ENCODE measurements at places on chromosomes 12 and 14.

DNA sequence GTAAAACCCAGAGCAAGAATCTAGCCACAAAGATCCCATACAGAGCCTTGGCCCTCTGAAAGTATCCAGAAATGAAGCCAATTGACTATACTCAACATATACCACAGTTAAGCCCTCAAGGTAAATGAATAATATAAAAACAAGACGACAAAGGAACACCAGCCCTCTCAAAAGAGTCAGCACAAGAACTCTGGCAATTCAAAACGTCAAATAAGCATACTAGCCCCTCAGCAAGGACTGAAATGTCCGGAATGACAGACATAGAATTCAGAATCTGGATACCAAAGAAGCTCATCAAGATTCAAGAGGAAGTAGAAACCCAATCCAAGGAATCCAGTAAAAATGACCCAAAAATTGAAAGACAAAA is 49.9 kb downstream of the GTF2A1 start:
- DNase-seq = no peak

- no peak for DNase-seq
Observed at GRCh38 chr12:93767524-93767863, 90.3 kb downstream of the CRADD start.

DNA sequence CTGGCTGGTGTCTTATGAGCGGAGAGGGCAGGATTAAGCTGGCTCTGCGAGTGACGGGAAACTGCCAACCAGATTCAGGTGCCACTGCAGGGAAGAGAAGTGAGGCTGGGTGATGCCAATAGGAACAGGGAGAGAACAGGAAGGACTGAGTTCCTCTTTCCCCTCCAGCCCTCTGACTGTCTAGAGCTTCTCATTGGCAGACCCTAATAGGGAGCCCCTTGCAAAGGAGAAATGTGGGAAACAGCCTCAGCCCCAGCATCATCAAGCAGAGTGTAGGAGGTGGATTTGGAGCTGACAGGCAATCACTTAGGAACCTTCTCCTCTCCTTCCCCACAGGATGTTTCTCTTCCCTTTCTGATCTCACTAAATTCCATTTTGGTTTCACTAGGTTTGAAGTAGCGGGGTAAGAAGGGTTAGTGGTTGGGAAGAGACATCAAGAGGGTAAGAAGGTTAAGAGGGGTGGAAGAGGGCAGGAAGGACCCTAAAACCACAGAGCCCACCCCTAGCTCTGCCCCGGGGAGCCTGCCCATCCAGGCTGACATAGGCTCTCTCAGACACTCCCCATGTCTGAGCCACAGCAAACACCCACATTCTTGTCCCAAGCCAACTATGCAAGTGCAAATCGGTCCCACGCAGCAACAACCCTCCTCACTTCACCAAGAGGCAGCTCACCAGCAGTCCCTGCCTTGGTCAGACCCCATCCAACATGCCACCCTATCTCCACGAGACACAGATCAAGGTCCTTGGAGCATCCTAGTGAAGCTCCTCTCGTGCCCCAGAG is 111.1 kb downstream of the STAB2 start:
- DNase-seq = no peak

GRCh38 chr12:6538420-6539313 is 4.3 kb downstream of the GAPDH start:
- no peak for DNase-seq

DNA sequence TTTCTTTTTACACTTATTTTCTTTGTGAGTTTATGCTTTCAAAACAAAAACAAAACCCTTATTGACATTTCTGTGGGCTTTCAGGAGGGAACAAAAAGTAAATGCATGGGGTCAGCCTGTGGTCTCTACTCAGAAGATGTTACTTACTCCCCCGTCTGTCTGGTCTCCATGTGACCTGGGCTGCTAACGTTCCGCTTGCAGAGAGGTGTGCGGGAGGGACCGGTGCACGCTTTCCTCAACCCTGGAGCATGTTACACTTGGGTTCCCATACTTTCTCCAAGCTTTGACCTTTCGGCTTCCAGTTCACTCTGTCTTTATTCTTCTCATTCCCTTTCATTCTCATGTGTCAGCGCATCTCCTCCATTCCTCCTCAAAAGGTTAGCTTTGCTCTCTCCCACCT is 36.5 kb downstream of the ZC3H14 start:
- DNase-seq = no peak

- DNase-seq = no peak
Observed at GRCh38 chr12:12216349-12217017, 50.4 kb downstream of the LRP6 start.

- peak; percentile 66 for DNase-seq
Observed at GRCh38 chr14:68977718-68978171, 1.4 kb downstream of the ACTN1 start.

DNA sequence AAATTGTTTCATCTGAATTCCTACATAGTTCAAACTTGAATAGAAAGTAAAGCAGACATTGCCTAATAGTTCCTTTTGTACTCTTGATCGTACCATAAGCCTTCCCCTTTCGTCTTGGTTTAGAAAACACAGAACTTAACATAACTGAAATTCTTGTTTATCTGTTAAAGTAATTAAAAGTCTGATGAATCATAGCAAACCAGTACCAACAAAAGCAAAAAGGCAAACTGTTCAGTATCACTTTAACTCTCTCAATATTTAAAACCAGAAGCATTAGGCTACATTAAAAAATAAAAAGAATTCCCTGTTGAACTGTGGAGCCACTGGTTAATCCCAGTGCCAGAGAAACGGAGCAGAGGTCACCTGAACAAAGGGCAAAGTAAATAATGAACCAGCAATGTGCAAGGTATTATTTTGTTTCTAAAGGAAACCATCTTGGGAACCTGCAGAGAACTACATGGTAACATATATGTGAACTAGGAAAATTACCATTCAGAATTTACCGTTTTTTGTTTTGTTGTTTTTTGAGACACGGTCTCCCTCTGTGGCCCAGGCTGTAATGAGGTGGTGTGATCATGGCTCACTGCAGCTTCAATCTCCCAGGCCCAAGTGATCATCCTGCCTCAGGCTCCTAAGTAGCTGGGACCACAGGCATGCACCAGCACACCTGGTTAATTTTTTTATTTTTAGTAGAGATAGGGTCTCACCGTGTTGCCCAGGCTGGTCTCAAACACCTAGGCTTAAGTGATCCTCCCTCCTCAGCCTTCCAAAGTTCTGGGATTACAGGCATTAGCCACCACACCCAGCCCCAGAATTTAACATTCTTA is 17.1 kb upstream of the HIGD1C start:
- no peak for DNase-seq

DNA sequence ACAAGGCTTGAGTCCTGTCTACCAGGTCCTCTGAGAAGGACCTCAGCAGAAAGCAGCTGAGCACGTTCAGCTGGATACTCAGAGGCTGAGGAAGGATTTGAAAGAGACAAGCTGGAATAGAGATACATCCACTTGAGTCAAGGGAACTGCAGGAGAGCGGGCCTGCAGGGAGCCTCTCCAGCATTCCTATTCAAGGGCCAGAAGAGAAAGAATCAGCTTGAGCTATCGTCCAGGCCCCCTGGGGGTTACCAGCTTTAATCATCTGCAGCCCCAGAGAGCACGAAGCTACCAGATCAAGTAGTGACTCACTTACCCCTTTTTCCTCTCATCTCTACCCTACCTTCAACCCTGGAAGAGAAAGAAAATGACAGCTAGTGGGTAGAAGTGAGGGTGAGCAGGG is 80.9 kb downstream of the NDUFA12 start:
- no peak for DNase-seq

GRCh38 chr12:110289044-110289710 is 8.1 kb downstream of the ATP2A2 start:
- no peak for DNase-seq

DNA sequence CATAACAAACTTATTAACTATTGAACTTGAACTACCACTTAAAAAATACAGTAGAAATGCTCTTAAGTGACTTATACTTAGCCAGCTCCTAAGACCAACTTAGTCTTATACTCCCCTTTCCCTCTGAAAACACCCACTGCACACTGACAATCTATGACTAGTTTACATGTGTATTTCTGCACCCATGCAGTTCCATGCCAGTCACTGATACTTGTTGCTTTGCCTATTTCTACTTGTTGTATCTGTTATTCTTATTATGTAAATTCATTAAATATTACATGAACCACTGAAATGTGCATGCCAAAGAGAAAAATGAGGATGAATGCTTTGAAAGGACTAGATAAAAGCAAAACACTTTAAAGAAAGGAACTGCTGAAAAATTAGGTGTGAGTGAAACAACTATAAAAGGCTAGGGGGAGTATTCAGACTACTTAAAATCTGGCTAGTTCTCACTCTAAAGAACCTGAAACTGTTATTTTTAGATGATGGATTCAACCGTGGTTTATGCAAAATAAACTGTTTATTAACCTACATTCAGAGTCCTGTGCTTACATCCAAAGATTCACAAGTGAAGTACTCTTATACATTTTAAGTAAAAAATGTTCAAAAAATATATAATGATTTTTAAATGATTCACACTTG is 74.7 kb downstream of the RPS6KA5 start:
- DNase-seq = no peak

DNA sequence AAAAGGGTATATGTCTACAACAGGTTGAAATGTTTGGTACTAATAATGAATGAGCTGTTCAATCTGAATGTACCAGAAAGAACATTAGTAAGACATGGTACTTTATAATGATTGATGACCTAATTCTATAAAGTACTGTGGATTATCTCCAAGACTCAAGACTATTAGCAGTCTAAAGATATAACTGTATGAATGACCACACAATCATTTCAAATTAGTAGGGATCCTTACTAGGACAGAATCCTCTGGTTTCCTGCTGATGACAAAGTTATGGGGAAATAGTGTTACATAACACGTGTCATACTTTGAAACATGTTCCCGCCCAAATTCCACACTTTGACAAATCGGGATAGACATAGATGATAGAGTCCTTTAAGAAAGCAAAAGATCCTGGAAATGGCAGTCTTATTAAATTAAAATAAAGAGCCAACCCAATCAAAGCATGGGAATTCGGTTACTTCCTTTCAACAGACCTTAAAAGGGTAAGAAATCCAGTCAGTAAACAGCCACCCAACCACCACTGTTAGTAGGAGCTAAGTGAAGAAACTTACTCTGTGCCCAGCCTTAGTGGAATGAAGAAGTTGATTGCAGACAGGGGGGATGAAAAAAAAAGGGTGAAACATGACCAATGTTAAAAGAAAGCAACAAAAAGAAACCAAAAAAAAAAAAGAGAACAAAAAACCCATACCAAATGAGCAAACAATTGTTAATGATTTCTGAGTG is 2.8 kb downstream of the VPS29 start:
- no peak for DNase-seq

- peak; percentile 85 for DNase-seq
Observed at GRCh38 chr14:65095633-65096205, 6.6 kb downstream of the MAX start.

DNA sequence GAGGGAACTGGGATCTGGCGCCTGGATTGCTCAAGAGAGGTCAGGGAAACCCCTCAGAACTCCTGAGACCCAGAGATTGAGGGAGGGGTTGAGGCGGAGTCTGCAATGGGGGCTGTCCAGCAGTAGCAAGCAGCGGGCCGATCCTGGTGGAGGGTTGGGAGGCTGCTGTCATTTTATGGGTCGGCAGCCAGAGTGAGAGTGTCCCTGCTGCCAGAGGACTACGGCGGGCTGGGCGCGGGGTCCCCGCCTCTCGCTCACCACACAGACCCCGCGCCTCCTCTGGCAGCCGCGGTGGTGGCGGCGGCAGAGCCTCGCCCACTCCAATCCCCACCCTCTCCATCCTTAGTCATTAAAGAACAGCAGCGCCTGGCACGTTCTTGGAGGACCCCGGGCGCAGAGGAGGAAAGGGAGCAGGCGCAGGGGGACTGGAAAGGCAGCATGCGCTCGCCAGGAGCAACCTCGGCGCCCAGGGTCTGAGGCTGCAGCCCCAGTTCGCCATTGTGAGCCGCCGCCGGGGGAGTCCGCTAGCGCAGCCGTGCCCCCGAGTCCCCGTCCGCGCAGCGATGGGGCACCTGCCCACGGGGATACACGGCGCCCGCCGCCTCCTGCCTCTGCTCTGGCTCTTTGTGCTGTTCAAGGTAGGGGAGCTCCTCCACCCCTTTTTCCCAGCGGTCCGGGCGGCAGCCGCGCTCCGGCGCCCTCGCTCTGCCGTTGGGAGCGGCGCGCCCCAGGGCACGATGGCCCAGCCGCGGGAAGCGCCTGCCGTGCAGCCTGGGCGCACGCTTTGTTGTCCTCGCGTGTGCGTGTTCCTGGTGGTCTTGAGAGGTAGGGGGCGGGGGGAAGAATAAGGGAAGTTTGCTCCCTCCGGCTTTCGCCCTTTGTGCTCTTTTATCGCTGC is at the start of gene PTPRO:
TSS of gene PTPRO (plus strand) at position 345 of the 898 bp plus-strand sequence.
- no peak for DNase-seq

- DNase-seq = peak; percentile 54
Observed at GRCh38 chr12:43338848-43339526, 213.0 kb downstream of the ADAMTS20 start.

GRCh38 chr12:123280971-123281370 is 9.3 kb upstream of the CDK2AP1 start:
- DNase-seq = no peak

DNA sequence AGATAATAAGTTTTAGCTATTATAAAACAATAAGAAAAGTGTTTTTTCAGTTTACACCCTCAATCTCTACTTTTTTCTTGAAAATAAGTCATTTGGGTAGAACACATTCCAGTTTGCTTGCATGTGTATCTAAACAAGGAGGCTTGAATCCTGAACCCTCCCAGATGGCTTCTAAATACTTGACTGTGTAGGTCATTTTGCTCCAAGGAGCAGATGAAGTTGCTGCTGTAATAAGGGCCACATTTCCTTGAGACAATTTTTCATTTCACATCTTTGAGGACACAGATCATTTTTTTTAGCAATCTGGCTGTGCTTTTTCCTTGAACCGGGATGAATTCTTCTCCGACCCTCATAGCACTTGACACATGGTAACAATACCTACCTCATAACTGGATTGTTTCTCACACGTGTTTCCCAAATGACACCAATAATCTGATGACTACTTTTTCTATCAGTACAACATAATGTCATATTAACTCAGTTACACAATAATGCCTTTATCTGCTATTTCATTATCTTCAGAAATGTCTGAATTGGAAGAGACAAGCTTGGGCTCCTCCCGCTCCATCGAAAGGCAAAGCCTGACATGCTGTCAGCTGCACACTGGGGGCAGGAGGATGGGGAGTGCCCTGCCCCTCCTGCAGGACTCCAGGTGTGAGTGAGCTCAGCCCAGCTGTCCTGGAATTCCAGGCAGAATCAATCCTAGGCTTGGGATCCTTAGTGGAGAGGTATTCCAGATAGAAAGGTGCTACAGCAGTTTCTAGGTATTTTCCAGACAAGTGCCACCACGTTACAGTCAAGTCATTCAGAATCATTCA is 30.9 kb downstream of the GPHB5 start:
- DNase-seq = no peak

DNA sequence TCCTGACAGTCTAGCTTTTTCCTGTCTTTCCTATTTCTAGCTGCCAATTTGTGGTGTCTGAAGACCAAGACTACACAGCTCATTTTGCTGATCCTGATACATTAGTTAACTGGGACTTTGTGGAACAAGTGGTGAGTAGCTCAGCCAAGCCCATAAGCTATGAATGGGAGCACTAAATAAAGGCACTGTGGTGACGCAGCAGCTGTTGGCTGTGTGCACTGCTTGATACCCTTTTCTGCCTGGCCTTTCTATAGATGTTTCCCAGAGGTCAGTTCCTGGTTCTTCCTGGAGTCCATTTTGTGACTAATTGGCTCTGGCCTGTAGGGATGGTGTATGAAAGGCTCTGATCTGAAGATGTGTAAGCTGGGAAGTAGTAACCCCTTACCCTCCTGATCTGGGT is 20.5 kb downstream of the RNF10 start:
- no peak for DNase-seq
